Aorta (tissue), 5 donors: ENCODE measurements at places on chromosomes 12 and 14. TPM values are rescaled to one million over a fixed set of nuclear protein-coding genes. Genes with fewer than 3 reads are reported as not detected.

- DNase-seq = no peak
Measured at GRCh38 chr14:72986214-72986613, 40.7 kb downstream of the ZFYVE1 start.

DNA sequence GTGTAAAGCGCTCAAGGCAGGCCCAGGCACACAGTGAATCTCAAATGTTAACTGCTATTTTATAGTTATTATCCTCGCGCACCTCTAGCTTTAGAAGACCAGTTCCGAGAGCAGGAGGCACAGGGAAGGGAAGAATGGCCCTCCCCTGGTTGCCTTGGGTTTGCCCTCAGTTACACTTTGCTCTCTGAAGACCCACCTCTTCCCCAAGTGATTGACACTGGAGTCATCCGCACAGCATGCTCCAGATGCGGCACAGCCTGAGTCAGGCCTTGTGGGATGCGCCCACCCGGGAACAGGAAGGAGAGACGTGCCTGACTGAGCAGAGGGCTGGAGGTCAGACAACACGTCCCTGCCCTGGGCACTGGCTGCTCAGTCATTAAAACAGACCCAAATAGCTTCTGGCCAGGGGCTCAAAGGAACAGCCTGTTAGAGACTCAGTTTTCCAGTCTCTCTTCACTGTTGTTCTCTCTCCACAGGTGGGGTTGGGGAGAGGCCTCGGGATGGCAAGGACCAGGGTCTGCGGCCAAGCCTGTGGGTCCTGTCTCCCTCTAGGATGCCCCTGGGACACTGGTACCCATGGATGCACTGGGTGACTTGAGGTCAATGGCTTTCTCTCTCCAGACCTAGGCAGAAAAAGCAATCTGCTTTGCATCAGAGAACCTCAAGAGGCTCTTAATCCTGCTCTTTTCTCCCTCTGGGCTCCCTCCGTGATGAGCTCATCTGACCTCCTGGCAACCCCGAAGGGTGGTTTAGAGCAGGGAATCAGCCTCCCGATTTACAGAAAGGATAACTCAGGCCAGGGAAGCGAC, 13.6 kb upstream of the MLXIP start:
- no peak for DNase-seq

DNA sequence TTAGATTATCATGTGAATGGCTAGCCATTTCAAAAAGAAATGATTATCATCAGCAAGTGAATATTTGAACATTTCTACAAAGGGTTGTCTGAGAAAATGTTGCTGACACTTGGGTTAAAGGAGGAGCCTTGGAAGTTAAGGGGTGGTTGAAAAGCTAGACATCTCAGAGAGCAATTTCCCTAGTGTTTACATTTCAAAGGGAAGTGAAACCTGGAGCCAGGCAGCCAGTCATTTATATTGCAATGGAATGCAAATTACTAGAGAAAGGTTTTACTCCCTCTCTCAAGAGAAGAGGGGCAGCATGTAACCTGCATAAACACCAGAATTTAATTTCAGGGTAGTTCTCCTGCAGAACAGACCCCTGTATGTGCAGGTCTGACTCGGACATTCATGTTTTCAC, 279.0 kb downstream of the SLC16A7 start:
- DNase-seq = no peak

- DNase-seq = no peak
Measured at GRCh38 chr12:132771126-132771838, 9.7 kb upstream of the ANKLE2 start.

- DNase-seq = no peak
Measured at GRCh38 chr12:76871082-76871481, 7.7 kb downstream of the CSRP2 start.

DNA sequence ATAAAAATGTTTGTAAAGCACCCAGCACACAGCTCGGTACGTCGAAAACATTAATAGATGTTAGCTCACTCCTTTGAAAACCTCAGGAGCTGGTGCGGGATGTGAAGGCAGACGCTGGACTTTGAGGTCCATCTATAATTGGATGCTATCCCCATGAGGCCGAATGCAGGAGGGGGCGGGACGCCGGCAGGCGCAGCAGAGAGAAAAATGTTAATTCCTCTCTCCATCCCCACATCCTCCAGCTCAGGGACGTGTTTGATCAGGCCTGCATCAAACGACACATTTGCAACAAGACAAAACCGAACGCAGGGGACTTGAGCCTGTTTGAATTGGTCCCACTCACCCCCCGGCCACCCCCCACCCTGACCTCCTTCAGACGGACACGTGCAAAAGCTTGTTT, 231.0 kb downstream of the RBM19 start:
- no peak for DNase-seq

- no peak for DNase-seq
Measured at GRCh38 chr12:99137124-99137855, 492.2 kb downstream of the APAF1 start.

DNA sequence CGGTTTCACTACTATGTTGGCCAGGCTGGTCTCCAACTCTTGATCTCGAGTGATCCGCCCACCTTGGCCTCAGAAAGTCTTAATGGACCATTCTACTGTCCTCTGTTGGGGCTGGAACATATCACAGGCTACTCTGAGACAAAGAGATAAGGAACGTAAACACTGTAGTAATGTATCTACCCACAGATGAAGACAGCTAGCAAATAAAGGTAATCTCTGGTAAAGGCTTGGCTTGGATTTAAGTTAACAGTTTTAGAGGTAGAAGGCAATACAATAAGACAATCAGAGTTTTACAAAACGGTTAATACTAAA, 44.6 kb upstream of the ISM2 start:
- no peak for DNase-seq

- peak; percentile 71 for DNase-seq
Measured at GRCh38 chr12:57085999-57086492, 2.9 kb upstream of the NAB2 start.

GRCh38 chr12:9761419-9761781, 699 bp upstream of the CD69 start:
- DNase-seq = no peak

- no peak for DNase-seq
Measured at GRCh38 chr14:55910601-55911243, 207.5 kb upstream of the PELI2 start.

DNA sequence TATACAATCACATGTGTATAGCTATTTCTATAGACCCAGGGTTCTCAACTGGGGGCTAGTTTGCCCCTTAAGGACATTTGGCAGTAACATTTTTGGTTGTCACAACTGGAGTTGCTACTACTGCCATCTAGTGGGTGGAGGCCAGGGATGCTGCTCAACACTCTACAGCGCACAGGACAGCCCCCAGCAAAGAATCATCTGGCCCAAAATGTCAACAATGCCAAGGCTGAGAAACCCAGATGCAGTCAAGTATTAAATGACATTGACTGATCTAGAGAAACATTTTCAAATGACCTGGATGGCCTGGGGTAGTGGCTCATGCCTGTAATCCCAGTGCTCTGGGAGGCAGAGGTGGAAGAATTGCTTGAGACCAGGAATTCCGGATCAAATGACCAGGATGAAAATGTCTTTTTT, 5.8 kb downstream of the WSB2 start:
- peak; percentile 73 for DNase-seq

DNA sequence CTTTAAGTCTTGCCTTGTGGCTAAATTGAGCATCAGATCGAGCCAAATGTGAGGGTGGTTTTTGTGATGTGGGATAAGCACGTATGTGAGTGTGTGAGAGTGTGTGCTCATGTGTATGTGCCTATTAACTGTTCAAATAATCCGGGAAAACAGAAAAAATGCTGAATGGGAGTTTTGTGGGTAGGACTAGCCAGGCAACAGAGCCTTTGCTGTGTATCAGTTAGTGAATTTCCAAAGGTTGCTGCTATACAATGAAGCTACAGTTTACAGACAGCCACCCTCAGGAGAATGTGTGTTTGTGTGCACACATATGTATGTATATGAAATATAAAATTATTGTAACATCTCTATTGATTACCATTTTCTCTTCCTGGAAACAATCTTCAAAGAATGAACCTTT, 154.0 kb downstream of the SOX5 start:
- DNase-seq = no peak

DNA sequence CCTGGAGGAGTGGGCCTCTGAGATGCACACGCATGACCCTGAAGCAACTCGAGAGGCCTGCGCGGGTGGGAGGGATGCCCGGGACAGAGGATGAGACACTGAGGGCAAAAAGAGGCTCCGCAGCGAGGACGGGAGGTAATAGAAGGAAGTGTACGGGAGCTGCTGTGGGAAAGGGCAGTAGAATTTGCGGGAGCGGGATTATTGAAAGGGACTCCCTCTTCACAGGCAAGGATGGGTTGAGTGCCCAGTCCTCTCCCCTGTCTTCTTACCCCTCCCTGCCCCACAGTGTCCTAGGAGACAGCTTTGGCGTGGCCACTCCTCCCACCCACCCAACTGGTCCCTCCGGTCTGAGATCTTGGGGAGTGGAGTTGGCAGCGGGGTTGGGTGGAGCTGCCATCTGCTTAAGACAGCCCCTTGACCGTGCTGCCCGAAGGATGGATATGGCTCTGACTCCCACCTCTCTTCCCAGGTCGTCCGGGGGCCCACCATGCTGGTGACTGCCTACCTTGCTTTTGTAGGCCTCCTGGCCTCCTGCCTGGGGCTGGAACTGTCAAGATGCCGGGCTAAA, 15.7 kb upstream of the ESPL1 start:
- no peak for DNase-seq

The MYF5 gene
- not detected for total RNA-seq

The CD69 gene
- total RNA-seq = 8.4 TPM

The TFCP2 gene
- total RNA-seq = 25.4 TPM

The GLI1 gene
- 15.5 TPM for total RNA-seq

The NR2C1 gene
- 43.8 TPM for total RNA-seq
